ENCODE measurements at places on chromosomes 1 and 21.

DNA sequence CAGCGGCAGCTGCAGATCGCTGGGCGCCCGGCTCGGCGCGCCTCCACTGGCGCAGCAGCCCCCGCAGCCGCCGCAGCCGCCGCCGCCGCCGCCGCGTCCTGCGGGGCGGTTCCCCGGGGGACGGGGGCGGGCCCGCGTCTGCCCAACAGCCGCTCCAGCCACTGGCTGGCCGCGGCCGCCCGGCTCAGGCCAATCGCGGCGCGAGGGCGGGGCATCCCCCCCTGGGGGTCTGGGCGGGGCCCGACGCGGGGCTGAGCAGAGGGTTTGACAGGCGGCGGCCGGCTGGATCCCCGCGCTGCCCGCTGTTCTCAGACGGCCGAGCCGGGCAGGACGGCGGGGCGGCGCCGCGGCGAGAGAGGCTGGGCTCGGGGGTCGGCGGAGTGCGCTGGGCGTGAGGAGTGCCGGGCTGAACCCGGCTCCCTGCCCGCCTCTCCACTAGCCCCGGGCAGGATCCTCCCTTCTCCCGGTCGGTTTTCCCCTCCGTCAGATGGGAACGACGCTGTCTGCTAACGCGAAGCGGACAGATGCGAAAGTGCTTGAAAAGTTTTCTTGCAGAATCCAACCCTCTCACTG is at the start of gene GLIS1:
Gene GLIS1 (minus strand): TSS at position 56 of the 573 bp plus-strand sequence. CDS start 1,100 bp downstream, outside the sequence.
- DNase-seq = no peak

- no peak for DNase-seq
These were observed 19.4 kb downstream of the ENO1 start for GRCh38 chr1:8858888-8859706.

GRCh38 chr1:37186246-37186756 is 152.0 kb upstream of the GRIK3 start:
- no peak for DNase-seq

GRCh38 chr1:51535006-51535592 is 16.0 kb upstream of the EPS15 start:
- DNase-seq = no peak

GRCh38 chr1:75992312-75992711 is 60.1 kb upstream of the ASB17 start:
- DNase-seq = no peak

GRCh38 chr1:197224160-197224559 is 43.9 kb upstream of the CRB1 start:
- no peak for DNase-seq

DNA sequence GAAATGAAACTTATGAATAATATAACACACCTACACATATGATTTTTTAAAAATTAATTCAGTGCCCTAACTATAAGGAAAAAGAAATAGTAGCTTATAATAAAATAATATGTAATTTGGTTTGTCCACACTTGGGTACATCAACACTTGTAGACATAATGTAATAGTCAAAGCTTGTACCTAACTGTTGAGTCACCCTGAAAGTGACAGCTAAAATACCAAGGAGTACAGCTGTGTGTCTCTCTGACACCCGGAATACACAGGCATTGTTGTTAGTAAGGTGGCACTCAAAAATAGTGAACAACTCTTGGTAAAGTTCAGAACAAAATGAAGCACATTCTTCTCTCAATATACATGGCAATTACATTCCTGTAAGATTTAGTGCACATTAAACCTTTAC is 243.4 kb downstream of the TRABD2B start:
- DNase-seq = no peak

DNA sequence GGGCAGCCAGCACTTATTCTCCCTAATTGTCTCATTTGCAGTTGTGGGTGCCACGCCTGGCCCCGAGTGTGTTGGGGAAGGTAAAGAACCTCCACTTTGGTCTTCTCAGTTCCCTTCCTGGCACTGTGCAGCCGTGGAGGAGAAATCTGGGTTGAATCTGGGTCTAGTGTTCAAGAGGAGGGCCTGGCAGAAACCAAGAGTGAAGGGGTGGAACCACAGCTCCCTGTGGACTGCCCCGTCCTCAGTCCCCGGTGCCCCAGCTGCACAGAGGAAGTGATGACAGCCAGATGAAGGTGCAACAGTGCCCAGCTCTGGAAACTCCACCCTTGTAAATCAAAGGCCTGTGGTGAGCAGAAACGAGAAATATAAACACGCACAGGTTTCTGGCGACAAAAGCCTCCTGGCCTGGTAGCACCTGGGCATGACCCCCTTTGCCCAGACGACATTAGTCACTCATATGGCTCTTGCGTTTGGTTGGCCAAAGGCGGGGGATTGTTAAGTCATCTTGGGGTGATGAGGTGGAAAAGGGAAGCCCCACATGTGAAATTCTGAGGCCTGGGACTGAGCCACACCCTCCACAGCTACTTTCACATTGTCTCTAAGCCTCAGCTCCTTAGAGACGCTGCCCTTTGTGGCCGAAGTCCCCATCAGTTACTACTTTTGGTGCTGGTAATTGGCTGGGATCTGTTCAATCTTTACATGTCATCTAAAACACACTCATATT is 4.2 kb upstream of the ECE1 start:
- no peak for DNase-seq

DNA sequence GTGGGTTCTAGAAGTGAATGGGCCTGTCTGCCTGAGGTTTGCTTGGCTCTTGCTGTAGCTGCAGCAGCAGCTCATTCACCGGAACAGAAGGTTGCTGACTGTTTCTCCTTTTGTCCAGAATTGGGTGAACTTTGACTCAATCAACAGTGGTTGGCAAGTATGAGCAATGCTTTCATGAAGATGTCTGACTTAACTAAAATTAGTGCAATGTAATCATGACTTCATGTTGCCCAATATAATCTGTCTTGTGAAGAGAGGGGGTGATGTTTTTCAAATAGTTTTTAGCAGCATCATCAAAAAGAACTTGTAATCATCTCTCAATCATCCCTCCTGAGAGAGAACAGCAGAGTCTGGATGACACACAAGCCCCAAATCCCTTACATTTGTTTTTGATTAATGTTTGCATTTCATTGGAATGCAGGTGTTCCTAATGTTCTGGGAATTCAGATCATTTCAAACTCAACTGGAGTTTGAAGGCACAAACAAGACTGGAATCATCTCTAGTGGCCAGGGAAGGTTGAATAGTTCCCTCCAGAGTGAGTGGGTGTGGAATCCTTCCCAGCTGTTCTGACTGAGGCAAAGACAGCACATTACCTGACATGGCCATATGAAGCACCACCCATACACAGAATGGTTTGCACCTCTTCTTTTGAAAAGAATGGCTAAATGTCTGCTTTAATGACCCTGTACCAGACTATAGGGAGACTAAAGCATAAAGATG is 82.9 kb downstream of the HLX start:
- no peak for DNase-seq

DNA sequence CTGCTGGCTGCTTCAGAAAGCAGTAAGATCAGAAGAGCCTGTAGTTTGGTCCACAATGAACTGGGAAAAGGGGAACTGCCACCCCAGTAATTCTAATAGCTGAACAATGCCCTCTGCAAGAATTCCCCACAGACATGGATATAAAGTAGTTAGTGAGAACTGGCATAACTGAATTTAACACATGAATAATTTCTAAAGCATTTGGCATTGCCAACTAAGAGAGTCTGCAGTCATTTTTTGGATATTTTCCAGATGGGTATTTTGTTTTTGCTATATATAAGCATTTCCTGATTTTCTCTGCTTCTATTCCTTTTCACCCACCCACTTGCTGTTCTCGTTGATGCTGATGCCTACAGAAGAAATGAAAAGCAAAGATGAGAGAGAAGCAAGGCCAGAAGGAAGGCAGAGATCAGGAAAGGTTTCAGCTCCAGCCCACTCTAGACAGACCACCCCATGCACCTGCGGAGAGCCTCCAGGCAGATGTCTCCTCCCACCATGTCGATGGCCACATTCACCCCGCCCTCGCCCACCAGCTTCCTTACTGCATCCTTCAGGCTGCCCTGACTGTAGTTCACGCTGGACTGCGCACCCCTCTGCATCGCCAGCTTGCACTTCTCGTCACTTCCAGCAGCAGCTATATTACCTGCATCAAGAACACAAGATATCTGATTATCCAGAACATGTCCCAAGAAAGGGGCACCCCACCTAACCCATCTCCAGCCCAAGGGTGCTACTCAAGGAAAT is 55.9 kb upstream of the SEC16B start:
- DNase-seq = no peak

DNA sequence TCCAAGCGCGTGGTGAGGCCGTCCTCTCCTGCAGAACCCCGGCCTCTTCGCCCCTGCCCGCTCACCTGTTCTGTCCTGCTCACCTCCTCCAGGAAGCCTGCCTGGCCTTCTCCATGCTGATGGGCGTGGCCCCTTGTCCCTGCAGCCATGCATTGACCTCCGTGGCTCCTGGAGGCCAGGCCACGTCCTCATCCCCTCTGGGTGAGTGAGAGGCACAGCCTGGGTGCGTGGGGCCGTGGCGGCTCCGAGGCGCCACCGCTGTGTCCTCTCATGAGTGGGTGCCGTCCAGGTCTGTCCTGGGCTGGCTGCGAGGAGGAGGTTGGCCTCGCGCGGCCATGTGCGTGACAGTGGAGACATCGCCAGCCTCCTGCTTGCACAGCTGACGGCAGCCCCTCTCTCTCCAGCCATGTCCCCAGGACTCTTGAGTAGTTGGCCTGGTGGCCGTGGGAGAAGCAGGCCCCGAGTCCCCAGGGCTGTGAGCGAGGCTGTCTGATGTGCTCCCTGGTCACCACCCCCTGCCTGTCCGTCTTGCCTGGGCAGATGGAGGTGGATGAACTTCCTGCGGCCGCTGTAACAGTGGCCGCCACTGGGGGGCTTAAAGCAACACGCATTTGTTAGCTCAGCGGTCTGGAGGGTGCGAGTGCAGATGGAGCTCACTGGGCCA is 58.1 kb downstream of the PRKCZ start:
- peak; percentile 33 for DNase-seq

DNA sequence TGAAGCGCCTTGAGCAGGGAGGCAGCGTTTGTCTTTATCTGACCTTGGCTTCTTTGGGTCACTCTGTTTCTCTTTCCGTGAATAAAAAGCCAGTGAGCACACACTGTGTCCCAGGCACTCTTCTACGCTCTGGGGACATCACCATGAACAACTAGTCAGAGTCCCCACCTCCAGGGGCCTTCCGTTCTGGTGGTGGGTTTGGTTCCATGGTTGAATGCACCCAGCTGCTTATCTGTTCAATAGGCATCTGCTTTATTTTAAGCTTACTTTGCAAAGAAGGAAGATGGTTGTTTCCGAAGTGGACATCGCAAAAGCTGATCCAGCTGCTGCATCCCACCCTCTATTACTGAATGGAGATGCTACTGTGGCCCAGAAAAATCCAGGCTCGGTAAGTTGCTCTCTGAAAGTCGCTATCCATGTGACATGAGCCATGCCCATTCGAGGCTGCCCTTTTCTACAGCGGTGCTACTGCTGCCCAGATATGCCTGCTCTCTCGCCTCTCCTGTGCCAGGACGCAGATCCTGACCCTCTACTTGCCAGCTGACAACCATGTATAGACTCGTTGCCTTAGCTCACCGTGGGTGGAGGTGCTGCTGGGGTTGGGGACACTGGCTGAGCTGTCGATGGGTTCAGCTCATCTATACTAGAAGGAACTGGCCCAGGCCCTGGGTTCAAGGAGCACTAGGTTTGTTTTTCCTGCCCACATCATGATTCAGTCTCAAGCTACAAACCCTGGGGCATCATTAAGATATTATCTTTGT is 5.9 kb downstream of the MX1 start:
- DNase-seq = no peak

DNA sequence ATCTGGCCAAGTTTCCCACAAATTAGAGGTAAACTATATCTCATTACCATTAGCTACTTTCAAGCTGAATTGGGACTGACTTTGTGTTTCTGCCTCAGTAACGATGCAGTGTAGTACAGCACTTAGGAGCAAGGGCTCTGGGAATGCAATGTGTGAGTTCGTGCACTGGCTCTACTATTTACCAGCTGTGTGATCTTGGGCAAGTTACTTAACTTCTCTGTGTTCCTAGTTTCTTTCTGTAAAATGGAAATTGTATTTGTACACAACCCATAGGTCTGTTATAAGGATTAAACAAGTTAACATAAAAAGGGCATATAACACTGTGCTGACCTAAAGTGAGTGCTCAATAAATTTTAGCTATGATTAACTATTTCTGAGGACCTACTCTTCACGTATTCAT is 65.0 kb upstream of the CSF1 start:
- no peak for DNase-seq

DNA sequence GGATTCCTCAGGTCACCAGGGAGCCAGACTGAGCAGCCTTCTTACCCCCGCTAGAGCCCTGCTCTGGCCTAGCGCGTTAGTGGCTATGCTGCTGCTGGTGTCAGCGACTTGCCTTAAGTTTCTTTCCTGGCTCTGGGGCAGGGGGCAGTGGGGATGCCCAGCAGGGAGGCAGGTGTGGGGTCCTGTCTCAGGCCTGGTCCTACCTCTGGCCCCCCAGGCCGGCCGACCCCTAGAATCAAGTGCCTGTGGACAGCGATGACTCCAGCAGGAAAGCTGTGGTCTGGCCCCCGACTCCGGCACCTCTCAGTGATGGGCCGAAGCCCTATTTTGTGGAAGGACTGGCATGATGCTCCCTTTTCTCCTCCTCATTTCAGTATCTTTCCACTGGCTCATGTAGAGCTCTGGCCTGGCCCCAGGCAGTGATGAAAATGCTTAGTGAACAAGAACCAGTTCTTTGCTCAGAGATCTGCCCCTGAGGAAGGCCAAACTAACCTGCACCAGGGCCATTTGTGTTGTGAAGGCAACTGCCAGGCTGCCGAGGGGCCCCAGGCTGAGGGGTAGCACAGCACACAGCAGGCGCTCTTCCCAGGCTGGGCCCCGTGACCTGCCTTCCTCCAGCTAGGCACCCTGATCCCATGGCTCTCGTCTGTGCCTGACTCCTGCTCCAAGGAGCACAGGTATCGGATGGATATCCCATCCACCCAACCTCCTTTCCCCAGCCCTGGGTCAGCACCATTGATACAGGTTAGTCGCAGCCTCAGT is 23.7 kb downstream of the MRPL37 start:
- DNase-seq = no peak

DNA sequence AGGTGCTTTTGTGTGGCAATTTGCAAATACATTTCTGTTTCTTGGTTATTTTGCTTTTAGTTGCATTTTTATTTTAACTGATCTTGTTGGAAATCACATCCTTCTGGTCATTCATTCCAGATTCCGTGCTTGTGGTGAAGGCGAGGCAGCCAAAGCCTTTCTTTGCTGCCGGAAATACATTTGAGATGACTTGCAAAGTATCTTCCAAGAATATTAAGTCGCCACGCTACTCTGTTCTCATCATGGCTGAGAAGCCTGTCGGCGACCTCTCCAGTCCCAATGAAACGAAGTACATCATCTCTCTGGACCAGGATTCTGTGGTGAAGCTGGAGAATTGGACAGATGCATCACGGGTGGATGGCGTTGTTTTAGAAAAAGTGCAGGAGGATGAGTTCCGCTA is 34.8 kb upstream of the CD101 start:
- DNase-seq = no peak

DNA sequence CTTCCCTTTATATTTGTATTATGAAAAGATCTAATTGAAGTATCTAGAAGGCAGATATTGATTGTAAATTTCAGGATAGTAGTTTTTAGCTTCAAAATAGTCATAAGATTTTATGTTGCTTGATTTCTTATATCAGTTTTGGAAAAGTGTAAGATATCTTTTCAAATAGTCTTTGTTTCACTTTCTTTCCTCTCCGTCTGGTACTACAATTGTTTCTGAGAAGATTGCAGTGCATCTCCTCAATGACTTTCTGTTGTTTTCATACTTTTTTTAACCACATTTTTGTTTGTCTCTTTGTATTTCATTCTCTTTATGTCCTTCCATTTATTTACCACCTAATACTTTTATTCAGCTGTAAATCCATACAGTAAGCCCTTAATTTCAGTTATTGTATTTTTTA is 964.6 kb upstream of the B3GALT2 start:
- DNase-seq = no peak
